Endothelial cell of umbilical vein (primary cell): ENCODE measurements at places on chromosomes 7 and 10.

DNA sequence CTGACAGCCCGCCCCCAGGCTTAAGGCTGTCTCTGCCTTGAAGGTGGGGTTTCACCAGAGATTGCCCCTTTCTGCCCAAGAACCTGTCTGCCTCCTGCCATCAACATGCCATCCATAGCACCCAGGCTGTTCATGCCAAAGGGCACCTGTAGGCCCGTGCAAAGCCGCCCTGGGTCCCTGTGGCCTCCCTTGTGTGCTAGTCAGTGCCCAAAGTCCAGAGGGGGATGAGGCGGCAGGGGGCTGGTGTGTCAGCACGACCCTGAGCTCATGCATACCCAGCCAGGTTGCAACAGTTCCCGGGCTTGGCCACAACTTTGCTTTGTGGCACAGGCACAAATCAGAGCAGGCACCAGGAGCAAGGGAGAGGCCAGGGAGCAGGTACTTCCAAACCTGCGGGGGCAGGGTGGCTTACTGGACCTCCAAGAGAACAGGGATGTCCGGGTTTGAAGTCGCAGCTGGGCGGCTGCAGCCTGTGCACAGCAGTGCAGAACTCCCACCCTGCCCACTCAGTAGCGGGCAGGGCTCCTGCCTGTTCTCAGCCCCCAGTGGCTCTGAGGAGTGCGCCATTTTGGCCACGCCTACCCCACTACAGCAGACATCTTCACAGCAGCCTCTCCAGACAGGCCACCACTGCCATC, 671.1 kb upstream of the GRM3 start:
- no peak for DNase-seq

DNA sequence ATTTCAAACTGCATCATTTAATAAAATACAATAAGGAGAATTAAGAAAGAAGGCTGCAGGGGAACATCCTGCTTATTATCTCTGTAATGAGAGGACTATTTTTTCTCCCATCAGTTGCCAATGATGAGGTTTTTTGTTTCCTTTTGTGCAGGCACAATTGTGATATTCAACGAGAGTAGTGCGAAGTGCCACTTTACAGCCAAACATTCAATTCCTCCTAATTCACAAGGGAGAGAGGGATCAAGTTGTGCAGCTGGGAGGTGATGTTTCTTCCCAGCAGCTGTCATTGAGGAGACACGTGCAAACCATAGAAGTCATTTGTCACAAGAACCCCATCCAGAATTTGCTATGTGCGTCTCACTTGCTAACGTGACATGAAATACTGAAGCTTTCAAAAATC, 81.6 kb upstream of the ICA1 start:
- DNase-seq: no peak

DNA sequence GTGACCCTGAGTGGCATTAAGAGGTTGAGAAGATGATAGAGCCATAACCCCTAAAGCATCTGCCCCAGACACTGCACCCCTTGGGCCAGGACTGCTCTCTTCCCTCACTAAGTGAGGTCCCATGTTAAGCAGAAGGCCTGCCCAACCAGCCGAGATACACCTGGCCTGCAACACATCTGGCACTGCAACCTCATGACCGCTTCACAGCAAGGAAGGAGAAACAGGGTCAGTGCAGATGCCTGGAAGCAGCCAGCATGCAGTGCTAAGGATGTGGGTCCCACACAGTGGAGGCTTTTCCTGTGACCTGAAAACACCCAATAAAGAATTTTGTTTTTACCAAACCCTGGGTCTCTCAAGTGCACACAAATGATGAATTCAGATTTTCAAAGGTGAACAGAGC, 7.4 kb downstream of the NOD1 start:
- DNase-seq: no peak

DNA sequence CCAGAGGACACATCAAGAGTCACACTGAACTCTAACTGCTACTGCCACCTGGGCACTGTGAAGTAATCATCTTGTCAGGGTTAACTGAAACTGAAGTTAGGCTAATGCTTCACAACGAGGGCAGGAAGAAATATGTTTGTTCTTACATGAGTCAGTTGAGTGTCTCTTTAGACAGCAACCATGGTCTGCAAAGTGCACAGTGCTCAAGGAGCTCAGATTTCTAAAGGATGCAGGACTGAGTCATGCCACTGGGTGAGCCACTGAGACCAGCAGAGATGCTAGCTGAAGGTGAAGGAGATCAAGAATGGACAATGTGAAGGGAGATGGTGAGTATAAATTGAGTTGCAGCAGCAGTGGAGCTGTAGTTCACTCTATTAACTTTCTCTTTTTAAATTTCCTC, 76.0 kb upstream of the CTTNBP2 start:
- DNase-seq: no peak

DNA sequence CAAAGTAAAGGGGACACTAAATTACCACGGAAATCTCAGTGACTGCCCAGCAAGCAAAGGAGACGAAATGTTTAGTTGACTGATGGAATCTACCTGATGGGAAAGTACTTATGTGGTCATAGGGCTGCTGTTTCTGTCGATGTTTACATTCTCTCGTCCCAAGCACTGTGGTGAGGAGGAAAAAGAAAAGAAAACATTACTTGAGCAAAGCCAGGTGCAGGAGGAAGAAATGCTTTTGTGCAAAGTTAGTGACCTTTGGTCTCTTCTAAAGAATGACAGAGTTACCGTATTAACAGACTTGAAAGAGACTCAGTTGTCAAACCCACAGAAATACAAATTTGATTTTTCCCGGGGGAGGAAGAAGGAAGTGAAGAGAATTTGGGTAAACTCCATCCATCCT, 43.3 kb upstream of the FMC1 start:
- peak; percentile 9 for DNase-seq

GRCh38 chr7:55097100-55097499, 78.3 kb downstream of the EGFR start:
- DNase-seq: no peak

DNA sequence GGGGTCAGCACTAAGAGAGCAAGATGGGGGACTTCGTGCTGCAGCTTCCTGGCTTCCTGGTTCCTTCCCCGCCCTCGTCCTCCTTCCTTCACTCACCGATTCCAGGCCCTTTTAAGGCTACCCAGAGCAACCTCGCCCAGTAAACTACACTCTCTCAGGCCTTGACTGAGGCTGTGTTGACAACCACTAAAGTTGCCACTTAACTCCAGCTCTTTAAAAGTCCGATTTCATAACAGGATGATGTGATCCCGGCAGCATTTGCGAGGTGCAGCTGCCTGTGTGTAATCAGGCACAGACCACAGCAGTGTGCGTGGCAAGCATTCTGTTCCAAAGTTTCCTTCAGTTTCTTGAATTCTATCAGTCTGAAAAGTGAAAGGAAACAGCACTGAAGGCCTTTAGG, 110.6 kb downstream of the RAB11FIP2 start:
- DNase-seq: no peak

DNA sequence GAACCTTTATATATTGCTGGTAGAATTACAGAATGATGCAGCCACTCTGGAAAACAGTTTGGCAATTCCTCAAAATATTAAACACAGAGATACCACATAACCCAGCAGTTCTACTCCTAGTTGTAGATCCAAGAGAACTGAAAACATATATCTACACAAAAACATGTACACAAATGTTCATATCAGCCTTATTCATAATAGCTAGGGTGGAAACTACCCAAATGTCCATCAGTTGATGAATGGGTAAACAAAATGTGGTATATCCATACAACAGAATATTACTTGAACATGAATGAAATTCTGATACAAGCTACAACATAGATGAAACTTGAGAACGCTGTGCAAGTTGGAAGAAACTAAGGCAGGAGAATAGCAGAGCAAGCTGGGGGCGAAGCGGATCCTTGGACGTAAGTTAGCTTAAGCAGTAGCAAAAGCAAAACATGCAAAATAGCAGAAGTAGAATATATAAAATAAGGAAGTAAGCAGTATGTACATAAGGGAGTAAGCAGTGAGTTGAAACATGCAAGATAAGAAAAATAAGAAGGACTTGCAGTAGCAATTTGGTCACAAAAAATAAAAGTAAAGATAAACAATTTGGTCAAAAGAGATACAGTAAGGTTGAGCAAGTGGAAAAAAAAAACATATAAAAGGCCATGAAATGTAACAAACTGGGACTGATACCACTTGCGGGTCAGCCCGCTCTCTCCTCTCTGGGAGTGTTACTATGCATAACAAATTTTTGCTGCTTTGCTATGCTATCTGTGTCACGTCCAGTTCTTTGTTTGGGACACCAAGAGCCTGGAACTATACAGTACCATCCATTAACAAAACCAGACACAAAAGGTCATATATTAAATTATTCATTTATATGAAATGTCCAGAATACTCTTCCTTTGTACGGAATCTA, 18.0 kb upstream of the HILPDA start:
- DNase-seq: no peak

GRCh38 chr10:24553051-24553612, 170.6 kb downstream of the ARHGAP21 start:
- DNase-seq: no peak

DNA sequence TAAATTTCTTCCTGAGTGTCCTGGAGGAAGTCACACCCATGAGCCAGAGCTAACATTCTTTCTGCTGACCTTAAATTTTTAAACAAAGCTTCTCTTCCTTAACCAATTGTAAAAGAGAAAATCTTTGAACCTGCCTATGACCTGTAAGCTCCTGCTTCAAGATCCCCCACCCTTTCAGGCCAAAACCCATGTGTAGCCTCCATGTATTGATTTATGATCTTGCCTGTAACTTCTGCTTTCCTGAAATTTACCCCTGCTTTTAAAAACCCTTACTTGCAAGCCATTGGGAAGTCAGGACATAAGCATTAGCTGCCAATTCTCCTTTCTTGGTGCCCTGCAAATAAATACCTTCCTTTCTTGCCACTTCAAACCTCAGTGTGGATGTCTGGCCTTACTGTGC, 68.5 kb upstream of the HECTD2 start:
- no peak for DNase-seq

DNA sequence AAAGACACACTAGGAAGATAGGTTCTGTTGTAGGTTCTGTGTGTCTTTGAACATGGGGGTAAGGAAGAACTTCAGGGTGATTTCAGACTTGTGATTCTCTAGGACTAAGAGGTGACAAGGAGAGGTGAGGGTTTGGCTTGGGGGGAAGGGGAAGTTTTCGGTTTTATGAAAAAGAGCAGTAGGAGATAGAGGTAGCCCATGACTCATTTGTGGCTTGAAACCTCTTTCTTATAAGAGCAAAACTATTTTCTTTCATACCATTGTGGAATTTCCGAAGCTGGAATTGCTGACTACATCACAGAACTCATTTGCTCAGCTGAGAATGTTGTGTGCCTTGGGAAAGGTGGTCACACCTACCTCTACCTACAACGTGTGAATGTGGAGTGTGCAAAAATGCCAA, 39.6 kb upstream of the IKZF1 start:
- DNase-seq: no peak

- DNase-seq: peak; percentile 27
Observed at GRCh38 chr10:102113956-102114857, 6.0 kb downstream of the LDB1 start.

DNA sequence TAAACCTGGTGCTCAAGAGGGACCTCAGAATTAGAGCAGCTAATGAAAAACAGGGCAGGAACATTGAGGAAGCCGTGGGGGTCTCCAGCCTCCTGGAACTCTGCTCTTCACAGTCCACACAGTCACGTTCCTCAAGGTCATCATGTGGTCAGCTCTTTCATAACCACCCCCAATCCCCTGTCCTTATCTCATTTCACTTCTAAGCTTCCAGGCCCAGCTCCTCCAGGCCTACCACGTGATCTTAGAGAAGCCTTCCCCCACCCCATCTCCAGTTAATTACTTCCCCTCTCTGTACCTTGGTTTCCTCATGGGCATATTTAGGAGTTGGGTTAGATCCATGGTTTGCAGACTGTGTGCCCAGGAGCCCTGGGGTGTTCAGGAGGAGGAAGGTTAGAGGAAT, 106.4 kb upstream of the TCF7L2 start:
- DNase-seq: no peak

DNA sequence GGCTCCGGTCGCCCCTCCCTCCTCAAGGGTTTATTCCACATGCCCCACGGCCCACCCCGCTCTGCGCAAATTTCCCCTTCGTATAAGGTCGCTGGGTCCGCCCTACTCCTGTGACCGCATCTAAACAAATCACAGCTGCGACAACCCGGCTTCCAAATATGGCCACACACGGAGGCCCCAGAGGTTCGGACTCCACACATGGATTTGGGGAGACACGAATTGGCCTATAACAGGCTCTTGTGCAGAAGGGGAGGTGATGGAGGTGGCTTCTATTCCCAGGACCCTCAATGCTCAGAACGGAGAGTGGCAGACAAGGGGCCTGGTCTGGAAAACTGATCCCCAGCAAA, 90.1 kb downstream of the FOXL3 start:
- no peak for DNase-seq

DNA sequence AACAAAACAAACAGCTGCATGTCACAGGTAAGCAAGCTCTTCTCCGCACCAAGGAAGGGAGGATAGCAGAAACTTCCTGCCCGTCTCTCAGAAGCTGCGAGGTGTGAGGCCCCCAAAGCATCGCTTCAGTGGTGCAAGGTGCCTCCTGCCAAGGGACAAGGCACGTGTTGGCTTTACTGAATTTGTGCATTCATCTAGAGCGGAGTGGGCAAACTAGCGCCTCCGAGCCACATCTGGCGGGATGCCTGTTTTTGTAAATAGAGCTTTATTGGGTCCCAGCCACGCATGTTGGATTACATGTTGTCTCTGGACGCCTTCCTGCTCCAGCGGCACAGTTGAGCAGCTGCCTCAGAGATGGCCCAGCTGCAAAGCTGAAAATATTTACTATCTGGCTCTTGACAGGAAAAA, 27.7 kb downstream of the PHYH start:
- no peak for DNase-seq

GRCh38 chr7:21185653-21186265, 242.1 kb upstream of the SP4 start:
- DNase-seq: no peak
